Esophagus squamous epithelium (tissue), 5 donors: ENCODE measurements at places on chromosomes 2 and 18.

- no peak for DNase-seq
These were observed 99.5 kb downstream of the RBMS1 start for GRCh38 chr2:160394153-160394552.

DNA sequence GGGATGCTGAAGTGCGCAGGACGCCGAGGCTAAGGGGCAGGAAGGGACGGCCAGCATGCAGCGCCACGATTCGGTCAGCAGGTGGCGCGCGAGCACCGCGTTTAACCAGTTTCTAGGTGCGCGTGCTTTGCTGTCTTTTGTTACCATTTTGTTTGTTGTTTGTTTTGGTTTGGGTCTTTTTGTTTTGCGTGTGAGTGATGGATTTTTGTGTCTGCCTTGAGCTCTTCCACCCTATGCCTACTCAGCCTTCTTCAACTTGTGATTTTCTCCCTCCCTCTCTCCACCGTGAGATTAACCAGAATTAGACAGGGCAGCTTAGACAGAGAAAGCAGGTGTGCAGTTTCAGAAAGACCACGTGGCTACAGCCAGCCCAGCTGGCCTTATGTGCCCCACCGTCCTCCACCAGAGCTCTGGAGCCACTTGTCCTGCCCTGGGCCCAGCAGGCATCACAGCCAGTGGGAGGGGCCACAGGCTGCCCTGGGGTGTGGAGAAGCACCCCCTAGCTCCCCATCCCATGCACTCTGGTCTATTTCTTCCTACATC lies 180.2 kb downstream of the RNF144A start:
- no peak for DNase-seq

DNA sequence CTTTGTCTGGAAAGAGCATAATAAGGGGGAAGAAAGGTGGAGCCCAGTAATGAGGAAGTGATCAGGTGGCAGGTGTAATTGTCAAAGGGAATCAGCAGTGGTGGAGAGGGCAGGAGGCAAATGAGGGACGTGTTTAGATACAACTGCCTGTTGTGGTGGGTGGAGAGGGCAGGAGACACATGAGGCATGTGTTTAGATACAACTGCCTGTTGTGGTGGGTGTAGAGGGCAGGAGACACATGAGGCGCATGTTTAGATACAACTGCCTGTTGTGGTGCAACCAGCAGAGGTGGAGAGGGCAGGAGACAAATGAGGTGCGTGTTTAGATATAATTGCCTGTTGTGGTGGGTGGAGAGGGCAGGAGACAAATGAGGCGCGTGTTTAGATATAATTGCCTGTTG lies 173.1 kb downstream of the ANKRD30B start:
- no peak for DNase-seq

DNA sequence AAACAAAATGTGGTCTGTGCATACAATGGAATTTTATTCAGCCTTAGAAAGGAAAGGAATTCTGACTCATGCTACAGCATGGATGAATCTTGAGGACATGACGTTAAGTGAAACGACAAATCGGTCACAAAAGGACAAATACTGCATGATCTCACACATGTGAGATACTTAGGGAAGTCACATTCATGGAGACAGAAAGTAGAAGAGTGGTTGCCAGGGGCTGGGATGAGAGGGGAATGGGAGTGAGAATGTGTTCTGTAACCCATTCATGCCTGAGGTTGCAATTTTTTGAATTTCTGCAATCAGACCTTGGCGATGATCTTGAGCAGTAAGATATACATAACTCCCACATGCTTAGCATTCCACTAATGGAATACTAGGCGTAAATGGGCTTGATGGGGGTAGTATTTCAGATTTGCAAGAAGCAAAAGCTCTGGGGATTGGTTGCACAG lies 22.0 kb downstream of the FHL2 start:
- no peak for DNase-seq

DNA sequence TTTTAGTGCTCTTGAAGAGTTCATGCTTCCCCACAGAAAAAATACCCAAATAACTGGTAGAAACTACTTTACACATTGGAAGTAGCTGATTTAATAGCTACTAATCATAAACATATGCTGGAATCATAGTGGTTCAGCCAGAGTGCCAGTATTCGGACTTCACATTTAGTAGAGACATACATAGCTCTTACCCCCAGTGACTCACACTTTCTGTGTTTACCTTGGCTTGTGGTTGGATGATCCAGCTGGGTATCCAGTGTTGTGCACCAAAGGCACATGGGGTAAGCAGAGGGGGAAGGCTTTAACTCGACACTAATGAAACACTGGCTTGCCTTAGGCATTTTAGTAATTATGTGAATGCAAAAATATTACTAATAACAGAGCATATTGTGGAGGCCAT lies 18.1 kb downstream of the ARHGAP28 start:
- DNase-seq: no peak

GRCh38 chr18:76994086-76994654 lies 138.4 kb downstream of the MBP start:
- DNase-seq: no peak

DNA sequence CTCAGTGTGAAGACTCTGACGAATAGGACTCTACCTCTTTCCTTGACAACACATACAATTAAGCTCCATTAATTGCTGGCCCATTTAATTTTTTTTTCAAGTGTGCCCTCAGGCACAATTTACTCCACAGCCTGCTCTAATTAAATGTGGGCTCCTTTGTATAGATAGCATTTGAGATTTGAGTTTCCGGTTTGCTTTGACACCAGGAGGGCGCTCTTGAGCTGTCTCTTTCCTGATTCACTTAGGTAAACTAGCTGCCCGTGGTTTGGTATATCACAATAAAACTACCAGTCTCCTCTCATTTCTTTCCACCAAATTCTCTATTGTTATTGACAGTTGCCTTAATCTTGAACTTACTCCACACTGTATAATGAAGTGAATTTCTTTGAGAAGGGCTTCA lies 666.0 kb downstream of the DSC3 start:
- DNase-seq: no peak

DNA sequence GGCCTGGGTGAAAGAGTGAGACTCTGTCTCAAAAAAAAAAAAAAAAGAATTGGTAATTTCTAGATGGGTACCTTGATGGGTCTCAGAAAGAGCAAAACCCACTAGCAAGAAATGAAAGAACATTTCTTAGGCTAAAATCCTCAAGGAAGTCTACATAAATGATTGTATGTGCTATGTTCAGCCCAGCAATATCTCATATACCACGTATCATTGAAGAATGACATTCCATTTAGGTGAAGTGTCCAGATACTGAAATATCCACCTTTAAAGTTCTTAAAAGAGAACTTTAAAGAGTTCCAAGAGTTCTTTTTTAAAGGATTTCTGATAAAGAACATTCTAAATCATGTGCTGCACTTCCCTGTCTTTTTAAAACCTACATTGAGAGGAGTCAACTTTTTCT lies 19.2 kb downstream of the NRP2 start:
- no peak for DNase-seq

DNA sequence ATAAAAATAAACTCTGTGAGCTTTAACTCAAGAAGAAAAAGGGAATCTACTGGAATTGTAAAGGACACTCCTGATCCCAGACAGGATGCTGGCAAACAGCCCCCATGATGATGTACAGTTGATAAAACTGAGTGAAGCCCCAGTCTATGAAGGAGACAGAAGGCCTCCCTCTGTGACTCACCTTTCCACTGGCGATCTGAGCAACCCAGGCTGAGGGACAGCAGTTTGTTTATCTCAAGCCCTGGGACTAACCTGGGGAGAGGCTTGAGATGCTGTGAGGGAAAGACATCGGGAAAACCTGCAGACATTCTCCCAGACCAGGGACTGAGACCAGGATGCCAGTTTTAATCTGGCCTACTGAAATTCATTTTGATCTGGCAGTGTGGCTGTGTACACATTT lies 104.5 kb upstream of the CDH2 start:
- no peak for DNase-seq

DNA sequence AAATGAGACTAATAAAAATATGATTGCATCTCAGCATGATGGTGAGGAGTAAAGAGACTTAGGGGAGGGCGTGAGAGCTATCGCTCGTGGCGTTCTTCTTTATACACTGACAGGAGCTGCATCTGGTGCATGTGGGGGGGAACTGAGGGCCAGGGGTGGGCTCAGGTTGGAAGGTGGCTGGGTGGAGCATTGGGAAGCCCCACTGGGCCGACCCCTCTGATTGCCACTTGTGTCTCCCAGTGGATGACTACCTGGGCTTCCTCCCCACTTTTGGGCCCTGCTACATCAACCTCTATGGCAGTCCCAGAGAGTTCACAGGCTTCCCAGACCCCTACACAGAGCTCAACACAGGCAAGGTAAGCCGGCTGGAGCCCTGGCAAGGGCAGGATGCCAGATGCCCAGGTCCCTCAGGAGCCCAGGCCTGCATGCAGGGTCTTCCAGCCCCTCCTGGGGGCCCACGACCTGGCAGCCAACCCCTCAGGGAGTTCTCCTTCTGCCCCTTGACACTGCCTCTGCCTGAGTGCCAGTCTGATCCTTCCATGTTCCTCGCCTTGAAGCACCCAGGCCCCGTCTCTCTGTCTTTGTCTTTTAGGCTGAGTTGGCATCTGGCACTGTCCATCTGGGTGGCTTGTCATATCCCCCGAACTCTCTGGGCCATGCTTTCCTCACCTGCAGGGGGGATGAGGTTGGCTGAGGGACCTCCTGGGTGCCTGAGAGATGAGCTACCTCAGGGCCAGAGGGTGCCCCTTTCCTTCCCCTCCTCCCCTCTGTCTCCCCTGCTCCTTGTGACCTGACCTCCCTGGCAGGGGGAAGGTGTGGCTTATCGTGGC lies 97.7 kb downstream of the DYSF start:
- no peak for DNase-seq

DNA sequence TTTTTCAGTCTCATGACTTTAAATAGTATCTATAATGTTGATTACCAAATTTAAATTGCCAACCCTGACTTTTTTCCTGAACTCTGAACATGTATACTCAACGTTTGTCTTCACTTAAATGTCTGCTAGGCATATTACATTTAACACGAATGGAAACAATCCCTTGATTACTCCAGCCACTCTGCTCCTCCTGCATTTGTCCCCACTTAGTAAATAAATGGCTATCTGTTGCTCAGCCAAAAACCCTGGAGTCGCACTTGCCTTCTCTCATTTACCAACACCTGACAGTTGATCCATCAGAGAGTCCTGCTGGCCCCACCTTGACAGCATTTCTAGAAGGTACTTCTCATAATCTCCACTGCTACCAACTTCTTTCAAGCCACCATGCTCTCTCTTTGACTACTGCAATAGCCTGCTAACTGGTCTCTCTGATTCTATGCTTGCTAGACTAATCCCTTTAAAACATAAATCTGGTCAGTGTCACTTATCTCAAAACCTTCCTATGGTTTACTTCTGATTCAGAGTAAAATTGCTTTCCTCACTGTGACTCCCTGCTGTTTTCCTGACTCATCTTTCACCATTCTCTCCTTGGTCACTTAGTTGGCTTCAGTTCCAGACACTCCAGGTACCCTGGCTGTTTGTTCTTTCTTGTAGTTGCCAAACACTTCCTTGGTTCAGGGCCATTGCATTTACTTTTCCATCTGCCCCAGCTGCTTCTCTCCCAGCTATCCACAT lies 31.9 kb downstream of the SPAG16 start:
- DNase-seq: no peak

DNA sequence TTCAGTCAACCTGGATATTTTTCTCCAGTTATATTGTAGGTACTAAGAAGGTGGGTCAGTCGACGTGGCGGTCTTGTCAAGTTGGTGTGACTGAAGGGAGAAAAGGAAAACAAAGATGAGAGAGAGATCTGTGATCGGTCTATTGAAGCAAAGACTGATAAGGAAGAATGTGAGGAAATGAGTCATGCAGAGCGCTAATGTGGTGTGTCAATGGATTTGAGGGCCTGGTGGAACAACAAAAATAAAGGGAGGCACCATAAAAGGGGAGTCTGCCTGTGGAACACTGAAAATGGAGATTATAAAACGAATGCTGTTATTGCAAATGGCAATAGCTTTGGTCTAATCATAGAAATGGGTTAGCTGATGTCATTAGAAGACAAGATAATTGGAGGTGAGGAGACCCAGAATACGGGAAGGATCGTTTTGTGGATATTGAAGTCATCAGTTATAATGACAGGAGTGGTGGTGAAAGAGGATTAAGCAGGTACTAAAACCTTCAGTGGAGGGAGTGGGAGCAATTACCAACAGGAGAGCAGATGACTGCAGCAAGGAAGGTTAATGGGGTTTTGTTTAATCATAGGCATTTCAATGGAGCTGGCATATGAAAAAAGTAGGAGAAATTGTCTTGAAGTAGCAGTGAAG lies 599.1 kb upstream of the FSHR start:
- no peak for DNase-seq

- DNase-seq: no peak
These were observed 304.7 kb upstream of the TMEFF2 start for GRCh38 chr2:192499476-192499875.

- no peak for DNase-seq
These were observed 256.1 kb downstream of the ZNF385B start for GRCh38 chr2:179605341-179605740.

DNA sequence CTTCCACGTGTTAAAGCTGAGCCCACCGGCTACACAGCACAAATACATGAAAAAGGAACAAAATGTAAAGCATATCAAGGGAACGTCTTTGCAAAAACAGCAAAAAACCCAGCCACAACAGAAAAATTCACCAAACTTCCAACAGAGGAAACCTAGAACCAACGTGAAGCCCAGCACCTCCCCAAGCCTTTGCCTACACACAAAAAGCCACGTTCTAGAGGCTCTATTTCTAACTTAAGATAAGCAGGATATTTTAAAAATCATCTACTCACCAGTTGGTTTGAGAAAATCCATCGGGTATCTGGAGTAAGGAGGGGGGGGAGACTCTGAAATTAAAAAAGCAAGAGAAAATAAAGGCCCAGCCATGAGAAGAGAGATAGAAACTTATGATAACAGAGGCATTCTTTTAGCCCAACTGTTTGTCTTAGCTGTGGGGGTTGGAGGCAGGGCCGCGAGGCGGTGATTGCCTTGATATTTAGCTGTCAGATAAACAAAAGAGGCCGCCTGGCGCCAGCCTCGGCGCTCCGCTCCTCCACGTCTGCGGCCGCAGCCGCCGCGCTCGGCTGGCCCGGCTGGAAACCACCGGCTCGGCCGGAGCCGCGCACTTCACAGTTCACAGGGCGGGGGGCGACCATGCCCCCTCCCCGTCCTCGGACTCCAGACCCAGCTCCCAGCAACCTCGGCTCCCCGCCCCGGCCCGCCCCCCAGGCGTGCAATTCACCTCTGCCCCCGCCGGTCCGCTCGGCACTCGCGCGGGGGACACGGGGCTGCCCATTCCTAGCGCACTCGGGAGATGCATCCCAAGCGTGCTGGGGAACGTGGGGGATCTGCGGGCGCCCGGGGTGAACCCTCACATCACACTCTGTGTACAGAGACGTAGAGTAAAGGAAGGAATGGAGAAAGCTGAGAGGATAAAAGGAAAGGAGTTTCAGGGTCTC lies 2.4 kb downstream of the SMAD7 start:
- DNase-seq: no peak

GRCh38 chr18:58491773-58492752 lies 136.8 kb downstream of the ALPK2 start:
- DNase-seq: no peak

GRCh38 chr18:22172120-22172582 lies 2.8 kb downstream of the GATA6 start:
- DNase-seq: no peak

- DNase-seq: peak; percentile 11
These were observed 30.4 kb downstream of the SRSF7 start for GRCh38 chr2:38720613-38721241.

GRCh38 chr2:63827749-63828148 lies 13.9 kb upstream of the UGP2 start:
- no peak for DNase-seq
